ENCODE measurements at places on chromosomes 16 and 17. TPM values are rescaled to one million over a fixed set of nuclear protein-coding genes. Genes with fewer than 3 reads are reported as not detected.

GRCh38 chr17:7825206-7825990, 8.6 kb upstream of the KDM6B start:
- no peaks in the 10 kb centered on the region for H3K4me1 ChIP-seq
- H3K27ac ChIP-seq, result no peak overlapping the region
- no peaks in the 10 kb centered on the region for H3K27me3 ChIP-seq
- no peak overlapping the region for H3K4me3 ChIP-seq
- no peaks in the 10 kb centered on the region for H3K36me3 ChIP-seq

- H3K27ac ChIP-seq, result no peak overlapping the region
- no peak for DNase-seq
- H3K4me3 ChIP-seq, result no peak overlapping the region
- H3K27me3 ChIP-seq, result no peaks in the 10 kb centered on the region
- no peaks in the 10 kb centered on the region for H3K4me1 ChIP-seq
Observed at GRCh38 chr17:72301887-72302286, 181.1 kb downstream of the SOX9 start.

DNA sequence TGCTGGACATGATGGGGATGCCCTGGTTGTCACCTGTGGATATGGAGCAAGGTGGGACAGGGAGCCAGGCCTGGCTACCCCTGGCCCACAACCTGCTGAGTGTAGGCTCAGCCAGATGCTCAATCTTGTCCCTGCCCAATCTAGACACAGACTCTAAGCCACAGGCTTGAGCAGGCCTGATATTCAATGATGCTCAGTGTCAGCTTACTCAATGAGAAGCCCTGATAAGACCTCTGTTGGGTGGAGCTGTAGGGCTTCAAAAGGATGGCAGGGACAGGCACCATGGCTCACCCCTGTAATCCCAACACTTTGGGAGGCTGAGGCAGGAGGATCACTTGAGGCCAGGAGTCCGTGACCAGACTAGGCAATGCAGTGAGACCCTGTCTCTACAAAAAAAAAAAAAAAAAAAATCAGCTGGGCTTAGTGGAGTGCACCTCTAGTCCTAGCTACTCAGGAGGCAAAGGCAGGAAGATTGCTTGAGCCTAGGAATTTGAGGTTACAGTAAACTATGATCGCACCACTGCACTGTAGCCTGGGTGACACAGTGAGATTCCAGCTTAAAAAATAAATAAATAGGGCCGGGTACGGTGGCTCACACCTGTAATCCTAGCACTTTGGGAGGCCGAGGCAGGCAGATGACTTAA, 3.4 kb downstream of the LCAT start:
- peaks cover 9% of the 10 kb centered on the region for H3K4me1 ChIP-seq
- no peak for DNase-seq
- no peak overlapping the region for H3K4me3 ChIP-seq
- no peaks in the 10 kb centered on the region for H3K36me3 ChIP-seq

DNA sequence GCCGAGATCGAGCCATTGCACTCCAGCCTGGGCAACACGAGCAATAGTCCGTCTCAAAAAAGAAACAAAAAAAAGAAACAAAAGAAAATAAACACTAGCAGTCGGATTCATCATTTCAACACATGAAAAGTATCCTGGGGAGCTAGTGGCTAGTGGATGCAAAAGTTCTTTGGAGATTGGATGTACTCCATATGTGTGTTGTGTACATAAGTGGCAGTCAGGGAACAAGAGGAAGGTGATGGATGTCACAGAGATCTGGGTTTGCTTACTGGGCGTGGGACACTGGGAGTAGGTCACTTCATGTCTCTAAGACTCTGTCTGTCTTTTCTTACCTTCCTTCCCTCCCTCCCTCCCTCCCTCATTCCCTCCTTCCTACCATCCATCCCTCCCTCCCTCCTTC, 35.4 kb downstream of the MRC2 start:
- DNase-seq, result no peak
- H3K27me3 ChIP-seq, result no peaks in the 10 kb centered on the region
- no peak overlapping the region for H3K27ac ChIP-seq
- H3K36me3 ChIP-seq, result no peaks in the 10 kb centered on the region
- no peaks in the 10 kb centered on the region for H3K4me1 ChIP-seq

ABAT gene
- polyA plus RNA-seq, result 2.9 TPM

- no peak for DNase-seq
- H3K27me3 ChIP-seq, result no peaks in the 10 kb centered on the region
- H3K27ac ChIP-seq, result no peak overlapping the region
- H3K4me1 ChIP-seq, result no peaks in the 10 kb centered on the region
Observed at GRCh38 chr17:68790492-68790891, 164.7 kb downstream of the ABCA8 start.

POLDIP2 gene
- polyA plus RNA-seq, result 89.3 TPM

STX1B gene
- polyA plus RNA-seq, result 0.51 TPM

SCNN1G gene
- polyA plus RNA-seq, result not detected

KIF18B gene
- not detected for polyA plus RNA-seq

GRCh38 chr16:85465328-85466303, 147.5 kb upstream of the GSE1 start:
- H3K4me1 ChIP-seq, result peaks cover 11% of the 10 kb centered on the region
- H3K27ac ChIP-seq, result no peak overlapping the region
- no peak for DNase-seq
- H3K4me3 ChIP-seq, result no peak overlapping the region
- H3K27me3 ChIP-seq, result peaks cover 3% of the 10 kb centered on the region
- no peaks in the 10 kb centered on the region for H3K36me3 ChIP-seq

- no peak overlapping the region for H3K27ac ChIP-seq
- DNase-seq, result no peak
- no peak overlapping the region for H3K4me3 ChIP-seq
- no peaks in the 10 kb centered on the region for H3K36me3 ChIP-seq
- H3K27me3 ChIP-seq, result no peaks in the 10 kb centered on the region
Observed at GRCh38 chr17:55086635-55087058, 118.1 kb downstream of the STXBP4 start.

SCNN1B gene
- polyA plus RNA-seq, result not detected

DNA sequence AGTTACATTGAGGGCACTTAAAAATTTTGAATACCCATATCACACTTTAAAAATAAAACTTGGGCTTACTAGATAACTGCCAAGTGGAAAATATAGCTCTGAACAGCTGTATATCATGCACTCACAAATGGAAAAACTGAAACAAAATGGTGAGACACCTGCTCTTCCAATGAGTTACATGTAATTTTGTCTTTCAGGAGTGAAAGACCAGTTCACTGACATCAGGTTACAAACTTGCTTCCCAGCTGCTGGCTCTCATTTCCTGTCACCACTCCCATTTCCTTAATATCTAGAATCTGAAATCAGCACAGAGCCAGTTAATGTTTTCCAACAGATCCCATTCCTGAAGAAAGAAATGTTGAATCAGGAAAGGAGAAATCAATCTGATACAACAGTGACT, 10.8 kb downstream of the CSNK2A2 start:
- H3K36me3 ChIP-seq, result peaks cover 15% of the 10 kb centered on the region
- no peak overlapping the region for H3K4me3 ChIP-seq
- no peaks in the 10 kb centered on the region for H3K27me3 ChIP-seq
- H3K27ac ChIP-seq, result no peak overlapping the region

Data from naive thymus-derived CD4-positive, alpha-beta T cell (primary cell).